NCI-H1930 (cell line): ENCODE measurements at places on chromosomes 1 and 21.

DNA sequence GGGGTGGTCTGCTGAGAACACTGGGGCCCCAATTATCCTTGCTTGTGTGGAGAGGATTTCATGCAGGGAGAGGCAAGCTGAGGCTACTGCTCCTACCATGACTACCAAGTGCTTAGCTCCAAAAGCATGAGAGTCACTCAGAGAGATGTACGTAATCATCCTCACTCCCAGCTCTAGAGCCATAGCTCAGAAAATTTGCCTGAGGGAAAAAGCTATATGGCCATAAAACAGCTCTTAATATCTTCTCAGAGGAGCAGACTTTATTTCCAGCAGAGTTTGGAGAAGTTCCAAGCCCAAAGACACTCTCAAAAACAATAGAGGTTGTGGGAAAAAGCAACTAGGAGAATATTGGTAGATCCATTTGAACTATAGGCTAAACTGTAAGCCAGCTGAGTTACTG lies 106.4 kb upstream of the PBX1 start:
- no peak for DNase-seq

GRCh38 chr1:65045022-65045817 lies 78.9 kb upstream of the JAK1 start:
- DNase-seq = no peak

DNA sequence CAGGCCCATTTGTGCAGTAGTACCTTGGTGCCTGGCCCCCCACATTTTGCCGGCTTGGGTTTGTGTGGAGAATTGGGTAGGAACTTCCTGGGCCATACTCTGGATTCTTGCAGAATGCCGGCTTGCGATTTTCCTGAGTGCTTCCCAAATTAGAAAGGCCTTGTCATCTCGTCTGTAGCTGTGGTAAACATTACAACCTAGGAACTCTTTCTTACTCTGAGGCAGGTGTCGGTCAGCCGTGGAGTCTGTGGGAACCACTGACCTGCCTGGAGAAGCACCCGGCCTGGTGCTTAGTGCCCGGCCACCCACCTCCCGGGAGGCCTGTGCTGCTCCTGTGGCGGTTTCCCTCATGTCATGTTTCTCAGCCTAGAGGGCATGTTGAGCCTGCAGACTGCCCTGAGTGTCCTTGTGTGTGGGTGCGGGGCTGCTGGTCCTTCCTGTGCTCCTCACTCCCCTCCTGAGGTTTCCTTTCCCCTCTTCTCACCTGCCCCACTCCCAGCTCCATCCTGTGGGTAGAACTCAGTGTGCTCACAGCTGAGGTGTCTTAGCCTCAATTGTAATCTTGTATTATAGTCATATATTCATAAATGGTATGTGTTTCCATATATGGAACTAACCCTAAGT lies 64.7 kb downstream of the S100B start:
- no peak for DNase-seq

DNA sequence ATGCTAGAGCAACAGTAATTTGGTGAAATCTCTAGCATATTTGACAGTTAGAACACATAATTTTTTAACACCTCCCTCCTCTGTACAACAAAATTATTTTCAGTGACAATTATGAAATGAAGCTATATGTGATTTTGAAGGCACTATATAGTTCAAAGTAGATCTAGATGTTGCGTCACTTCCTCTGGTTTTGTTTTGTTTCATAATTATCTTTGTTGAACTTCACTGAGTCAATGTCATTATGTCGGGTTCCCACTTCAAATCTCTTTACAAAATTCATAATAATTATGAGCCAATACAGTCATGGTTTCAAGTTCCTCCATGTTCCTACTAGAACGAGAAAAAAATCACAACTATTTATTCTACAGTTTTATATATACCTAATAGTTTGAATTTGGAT lies 254.8 kb upstream of the PLXNA2 start:
- no peak for DNase-seq

- DNase-seq = no peak
Measured at GRCh38 chr1:15248216-15248615, 1.2 kb downstream of the FHAD1 start.

DNA sequence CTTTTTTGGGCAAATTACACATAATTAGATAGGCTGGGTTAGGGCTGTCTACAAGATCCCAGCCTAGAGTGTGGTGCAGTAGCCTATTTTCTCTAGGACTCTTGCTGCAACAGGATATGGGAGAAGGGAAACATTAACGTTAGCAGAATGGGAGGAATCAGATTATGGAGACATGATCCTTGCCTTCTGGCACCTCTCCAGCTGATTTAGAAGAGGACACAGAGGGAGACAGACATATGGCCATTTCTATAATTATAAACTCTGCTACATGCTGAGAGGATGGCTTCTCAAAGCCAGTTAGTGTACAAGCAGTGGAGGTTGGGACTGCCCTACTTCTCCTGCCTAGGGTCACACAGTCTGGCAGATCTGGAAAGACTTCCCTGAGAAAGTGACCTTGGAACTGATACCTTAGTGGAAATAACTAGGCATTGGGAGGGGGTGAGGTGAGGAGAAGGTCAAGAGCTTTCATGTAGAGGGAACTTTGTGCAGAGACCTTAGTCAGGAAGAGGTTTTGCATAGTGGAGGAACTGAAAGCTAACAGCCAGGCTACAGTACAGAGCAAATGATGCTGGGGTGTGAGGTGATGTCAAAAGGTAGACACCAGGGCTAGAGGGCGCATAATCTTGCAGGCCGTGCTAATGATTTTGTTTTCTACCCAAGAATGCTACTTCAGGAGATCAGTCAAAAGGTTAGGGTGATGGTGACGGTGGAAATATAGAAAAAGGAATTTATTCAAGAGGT lies 1.2 kb upstream of the CD1D start:
- no peak for DNase-seq

GRCh38 chr1:46130606-46131005 lies 1.8 kb downstream of the PIK3R3 start:
- no peak for DNase-seq

DNA sequence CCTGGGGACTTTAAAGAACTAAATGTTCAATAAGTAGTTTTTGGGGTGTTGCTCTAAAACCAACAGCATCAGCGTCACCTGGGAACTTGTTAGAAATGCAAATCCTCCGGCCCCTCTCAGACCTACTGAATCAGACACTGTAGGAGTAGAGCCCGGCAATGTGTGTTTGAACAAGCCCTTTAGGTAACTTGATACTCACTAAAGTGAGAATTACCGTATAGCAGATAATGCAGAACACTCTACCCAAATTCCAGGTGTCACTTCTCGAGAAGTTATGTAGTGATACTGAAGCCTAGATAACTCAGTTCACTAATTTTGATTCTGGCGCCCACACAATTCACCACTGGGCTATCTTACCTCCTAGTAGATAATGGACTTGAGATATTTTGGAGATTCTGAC lies 3.7 kb upstream of the DPT start:
- no peak for DNase-seq

DNA sequence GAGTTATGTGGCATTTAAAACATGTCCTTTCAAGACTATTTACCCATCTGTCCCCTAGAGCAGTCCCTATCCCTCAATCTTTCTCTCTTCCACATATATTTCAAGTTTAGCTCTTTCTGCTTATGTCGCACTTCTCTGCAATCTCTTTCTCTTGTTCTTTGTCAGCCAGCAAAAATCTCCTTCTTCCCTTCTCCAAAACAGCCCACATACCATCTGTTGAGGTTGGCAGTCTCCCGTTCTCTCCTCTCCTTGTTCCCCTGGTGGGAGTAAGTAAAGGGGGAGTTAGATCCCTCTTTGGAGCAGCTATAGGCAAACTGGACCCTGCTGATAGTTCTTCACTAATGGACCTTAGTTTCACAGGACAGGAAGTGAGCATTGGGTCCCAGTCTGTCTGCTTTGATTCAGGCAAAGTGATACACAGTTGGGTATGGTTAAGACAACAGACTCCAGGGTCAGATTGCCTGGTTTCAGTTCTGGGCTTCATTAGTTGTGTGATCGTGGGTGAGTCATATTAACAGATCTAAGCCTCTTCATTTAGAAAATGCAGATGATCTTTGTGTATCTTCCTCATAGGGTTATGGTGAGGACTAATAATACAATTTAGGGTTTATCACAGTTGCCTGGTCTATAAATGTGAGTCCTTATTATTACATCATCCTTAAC lies 19.7 kb downstream of the BRINP2 start:
- no peak for DNase-seq

DNA sequence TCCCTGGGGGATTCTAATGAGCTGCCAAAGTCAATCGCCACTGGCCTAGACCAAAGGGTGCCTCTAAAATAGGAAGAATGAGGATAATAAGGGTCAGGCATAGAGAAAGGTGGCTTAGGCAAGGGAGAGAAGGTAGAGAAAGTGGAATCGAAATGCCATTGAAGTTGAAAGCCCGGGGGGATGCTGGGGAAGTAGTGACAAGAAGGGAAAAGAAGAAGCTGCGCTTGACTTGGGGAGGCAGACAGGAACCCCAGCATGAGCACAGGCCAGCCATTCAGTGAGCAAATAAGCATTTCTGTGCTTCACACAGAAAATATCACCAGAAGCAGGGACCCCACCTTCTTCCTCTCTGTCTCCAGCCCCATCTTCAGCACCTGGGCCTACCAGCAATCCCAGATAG lies 1.5 kb downstream of the CD2 start:
- DNase-seq = no peak

DNA sequence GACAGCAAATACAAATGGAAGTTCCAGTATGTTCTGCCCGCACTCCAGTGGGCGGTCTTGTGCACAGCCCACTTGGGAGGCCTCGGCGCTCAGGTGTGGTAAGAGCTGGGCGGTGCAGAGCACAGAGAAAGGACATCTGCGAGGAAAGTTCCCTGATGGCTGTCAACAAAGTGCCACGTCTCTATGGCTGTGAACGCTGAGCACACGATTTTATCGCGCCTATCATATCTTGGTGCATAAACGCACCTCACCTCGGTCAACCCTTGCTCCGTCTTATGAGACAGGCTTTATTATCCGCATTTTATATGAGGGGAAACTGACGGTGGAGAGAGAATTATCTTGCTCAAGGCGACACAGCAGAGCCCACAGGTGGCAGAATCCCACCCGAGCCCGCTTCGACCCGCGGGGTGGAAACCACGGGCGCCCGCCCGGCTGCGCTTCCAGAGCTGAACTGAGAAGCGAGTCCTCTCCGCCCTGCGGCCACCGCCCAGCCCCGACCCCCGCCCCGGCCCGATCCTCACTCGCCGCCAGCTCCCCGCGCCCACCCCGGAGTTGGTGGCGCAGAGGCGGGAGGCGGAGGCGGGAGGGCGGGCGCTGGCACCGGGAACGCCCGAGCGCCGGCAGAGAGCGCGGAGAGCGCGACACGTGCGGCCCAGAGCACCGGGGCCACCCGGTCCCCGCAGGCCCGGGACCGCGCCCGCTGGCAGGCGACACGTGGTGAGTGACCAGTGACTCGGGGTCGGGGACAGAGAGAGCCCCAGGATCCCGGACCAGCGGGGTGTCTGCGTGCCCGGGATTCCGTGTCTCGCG lies at the start of gene IL12RB2:
TSS of gene IL12RB2 (plus strand) at position 623 of the 810 bp plus-strand sequence. CDS start 12,496 bp downstream, outside the sequence.
- DNase-seq = no peak

GRCh38 chr21:38775733-38776132 lies 30.0 kb upstream of the ETS2 start:
- no peak for DNase-seq

DNA sequence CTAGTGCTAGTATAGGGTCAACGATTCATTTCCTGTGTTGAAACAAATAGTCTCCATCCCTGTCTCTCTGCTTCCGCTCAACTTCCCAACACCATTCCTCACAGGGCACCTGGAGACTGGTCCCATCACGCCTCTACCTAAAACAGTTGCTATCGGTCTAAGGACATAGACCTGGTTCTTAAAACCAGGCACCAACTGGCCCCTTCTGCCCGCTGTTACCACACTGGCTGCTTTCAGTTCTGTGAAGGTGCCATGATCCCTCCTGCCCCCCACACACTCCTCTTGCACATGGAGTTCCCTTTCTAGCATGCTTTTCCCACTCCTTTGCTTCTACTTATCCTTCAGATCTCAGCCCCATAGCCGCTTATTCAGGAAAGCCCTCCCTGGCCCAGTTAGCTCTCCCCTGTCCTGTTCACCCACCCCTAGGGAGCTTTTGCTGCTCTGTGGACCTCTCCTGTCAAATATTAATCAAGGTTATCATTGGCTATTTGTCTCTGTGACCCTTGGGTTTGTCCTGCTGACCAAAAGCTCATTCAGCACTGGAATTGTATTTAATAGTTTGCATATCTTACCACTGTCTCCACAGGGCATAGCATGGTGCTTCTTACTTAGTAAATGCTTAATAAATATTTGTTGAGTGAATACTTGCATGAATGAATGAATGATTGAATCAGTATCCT lies 11.9 kb upstream of the KPRP start:
- no peak for DNase-seq

DNA sequence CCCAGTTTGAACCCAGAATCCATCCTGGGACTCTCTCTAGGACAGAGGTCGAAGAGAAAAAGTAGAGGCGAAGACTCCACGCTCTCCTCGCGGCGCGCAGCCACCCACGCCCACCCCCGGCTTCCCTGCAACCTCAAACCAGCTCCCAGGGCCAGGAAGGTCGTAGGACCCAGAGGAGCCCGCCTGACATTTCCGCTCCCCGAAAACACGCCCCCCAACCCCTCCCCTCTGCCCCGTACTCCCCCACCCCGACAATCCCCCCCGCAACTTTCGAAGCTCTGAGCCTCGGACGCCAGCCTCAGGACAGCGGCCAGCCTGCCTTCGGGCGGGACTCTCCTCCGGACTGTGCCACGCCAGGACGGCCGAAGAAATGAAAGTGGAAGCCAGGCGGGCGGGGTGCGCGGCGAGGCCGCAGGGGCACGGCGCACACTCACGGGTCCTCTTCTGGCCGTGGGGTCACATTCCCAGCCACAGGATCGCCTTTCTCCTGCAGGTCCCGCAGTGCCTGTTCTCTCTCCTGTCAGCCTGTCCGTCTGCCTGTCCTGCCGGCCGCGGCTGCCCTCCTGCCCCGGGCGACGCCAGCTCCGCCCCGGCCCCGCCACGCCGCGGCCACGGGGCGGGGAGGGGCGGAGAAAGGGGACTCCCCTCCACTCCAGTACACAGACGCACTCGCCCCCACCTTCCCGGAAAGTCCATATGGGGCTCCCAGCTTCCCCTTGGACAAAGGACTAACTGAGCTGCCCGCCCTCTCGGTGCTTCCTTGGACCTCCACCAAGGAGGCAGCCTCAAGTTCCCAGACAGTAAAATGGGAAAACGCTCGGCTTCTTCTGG lies at the start of gene MOB3C:
TSS of gene MOB3C (minus strand) at position 535 of the 831 bp plus-strand sequence. CDS start 3,490 bp downstream, outside the sequence.
- no peak for DNase-seq

GRCh38 chr21:37196847-37197246 lies 70.3 kb downstream of the VPS26C start:
- DNase-seq = no peak

DNA sequence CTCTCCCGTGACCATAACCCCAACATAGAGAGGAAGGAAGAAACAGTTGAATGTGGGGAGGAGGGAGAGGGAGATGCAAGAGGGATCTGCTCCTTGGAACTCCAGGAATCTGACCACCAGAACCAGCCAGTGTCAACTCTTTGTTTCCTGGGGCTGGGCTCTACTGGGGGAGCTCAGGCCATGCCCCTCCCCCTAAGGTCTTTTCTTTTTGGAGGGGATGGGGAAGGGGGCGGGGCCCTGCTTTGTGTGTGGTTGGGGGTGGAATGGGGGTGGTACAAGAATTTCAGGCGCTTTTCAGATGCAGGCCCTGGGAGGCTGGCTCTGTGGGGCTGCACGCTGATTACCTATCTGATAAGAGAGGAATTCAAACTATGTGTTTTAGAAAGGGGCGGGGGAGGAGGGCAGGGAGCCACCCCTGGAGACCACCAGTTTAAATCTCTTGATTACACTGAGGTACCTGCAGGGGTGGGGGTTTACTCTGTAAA lies 8.3 kb downstream of the LIN28A start:
- DNase-seq = no peak

GRCh38 chr1:31782421-31783410 lies 18.6 kb upstream of the ADGRB2 start:
- no peak for DNase-seq
